ENCODE measurements at places on chromosomes 2 and 18.

GRCh38 chr2:181123798-181124231, 143.4 kb downstream of the UBE2E3 start:
- DNase-seq = peak; percentile 84

DNA sequence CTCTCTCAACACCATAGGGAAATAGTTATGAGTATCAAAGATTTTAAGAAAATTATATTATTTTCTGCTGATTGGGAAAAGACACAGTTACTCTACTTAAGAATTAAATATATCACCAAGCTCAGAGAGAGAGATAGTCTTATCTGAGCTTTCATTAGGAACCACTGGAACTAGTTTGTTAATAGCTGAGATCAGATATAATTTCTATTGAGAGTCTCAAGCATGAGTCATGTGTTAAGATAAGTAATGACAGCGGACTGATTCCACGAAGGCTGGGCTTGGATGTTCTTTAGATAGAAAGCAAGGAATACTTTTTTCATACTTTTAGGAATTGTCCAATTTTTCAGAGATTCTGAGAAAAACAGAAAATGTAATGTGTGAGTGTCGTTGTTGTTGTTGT, 44.4 kb upstream of the RBM44 start:
- no peak for DNase-seq

- DNase-seq = no peak
Observed at GRCh38 chr2:128313931-128314347, 4.7 kb downstream of the HS6ST1 start.

- DNase-seq = no peak
Observed at GRCh38 chr2:1082456-1083205, 132.0 kb downstream of the SNTG2 start.

DNA sequence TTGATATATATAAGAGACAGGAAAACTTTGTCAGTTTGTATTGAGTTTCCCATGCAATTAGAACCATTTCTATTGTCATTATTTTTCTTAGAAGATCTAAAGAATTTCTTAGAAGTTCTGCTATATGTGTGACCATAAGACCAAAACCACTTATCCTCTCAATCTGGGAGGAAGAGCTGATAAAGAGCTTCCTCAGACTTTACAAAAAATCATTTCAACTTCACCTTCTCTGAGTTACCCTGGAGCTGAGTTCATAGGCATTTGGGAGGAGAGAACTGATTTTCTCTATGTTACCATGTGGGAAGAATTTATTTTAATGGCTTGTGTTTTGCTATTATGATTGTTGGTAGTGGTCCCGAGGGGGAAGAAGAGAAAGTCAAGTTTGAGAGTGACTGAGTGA, 329.3 kb downstream of the GPD2 start:
- no peak for DNase-seq

DNA sequence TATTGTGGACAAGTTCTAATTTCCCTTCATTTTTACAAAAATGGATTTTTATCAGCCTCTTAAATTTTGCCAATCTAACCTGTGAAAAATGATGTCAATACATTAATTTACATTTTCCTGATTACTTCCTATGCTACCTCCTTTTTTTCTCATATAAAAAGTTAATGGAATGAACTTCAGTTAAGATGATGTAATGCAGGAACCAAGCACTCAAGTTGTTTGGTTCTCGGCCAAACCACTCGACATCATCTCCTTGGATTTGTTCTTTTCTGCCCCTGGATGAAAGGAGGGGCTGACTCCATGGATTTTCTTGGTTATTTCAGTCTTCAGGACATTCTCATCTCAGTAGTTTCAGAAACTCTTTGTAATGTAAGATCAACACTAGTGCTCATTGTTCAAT, 253.1 kb upstream of the NXPH2 start:
- DNase-seq = no peak

- DNase-seq = no peak
Observed at GRCh38 chr2:70743068-70743467, 24.9 kb downstream of the ADD2 start.

DNA sequence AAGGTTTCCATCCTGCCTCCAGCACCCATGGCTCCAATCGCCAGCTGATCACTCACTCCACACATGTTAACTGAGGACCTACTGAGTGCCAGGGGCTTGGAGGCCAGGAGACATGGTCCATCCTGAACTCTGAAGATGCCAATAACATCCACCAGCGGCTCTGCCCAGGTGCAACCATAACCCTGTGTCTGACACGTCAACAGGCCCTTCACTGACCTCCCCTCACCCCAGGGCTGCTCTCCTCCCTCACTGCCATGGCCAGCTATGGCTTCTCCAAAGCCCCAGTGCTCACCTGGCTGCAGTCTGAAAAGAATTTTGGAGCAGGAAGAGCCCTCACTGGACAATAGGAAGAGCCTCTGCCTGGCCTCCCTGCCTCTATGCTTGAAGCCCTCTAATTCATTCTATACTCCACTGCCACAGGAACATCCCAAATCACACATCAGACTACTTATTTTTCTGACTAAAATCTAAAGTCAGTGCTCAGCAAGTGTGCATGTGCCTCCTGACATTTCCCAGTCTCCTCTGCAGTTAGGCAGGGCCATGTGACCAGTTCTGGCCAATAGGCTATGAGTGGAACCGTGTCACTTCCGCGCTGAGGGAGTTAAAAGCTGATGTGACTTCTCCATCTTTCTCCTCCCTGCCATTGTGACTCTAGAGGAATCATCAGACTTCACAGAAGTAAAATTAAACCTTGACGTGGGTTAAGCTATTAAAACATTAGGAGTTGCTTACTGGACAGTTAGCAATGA, 37.2 kb downstream of the ZBTB7C start:
- DNase-seq = no peak

GRCh38 chr18:12518326-12518725, 110.6 kb downstream of the PRELID3A start:
- DNase-seq = no peak

- no peak for DNase-seq
Observed at GRCh38 chr2:151851761-151852160, 23.5 kb upstream of the ARL5A start.

GRCh38 chr2:171514908-171515582, 7.2 kb upstream of the CYBRD1 start:
- DNase-seq = no peak

All from naive thymus-derived CD4-positive, alpha-beta T cell (primary cell).